ENCODE measurements at places on chromosomes 2 and 18.

- no peak for DNase-seq
Measured at GRCh38 chr18:35029770-35030169, 11.4 kb upstream of the MAPRE2 start.

DNA sequence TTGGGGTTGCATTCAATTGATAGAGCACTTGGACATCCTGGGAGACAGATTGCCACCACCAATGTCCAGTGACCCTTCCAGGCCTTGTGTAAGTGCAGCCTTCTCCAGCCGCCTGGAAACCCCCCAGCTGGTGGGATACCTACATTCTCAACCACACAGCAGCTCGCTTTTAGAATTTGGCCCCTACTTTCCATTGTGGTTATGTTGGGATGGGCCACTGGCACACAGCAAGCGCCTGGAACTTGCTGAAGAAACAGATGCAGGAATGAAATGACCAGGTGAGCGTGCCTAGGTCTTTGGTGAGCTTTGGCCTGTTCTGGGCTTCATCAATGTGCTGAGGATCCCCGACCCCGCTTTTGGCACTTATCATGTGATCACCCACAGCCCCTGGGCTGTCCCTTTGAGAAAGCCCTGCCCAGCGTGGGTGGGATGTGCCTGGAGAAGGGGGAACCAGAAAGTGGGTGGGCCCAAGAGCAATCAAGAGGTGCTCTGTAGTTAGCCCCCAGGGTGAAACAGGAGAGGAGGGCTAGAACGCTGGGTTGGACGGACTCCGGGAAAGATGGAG is 16.0 kb upstream of the NTSR2 start:
- no peak for DNase-seq

GRCh38 chr2:40470822-40471813 is 19.2 kb upstream of the SLC8A1 start:
- no peak for DNase-seq

- DNase-seq, result no peak
Measured at GRCh38 chr2:100031604-100032003, 110.8 kb downstream of the AFF3 start.

DNA sequence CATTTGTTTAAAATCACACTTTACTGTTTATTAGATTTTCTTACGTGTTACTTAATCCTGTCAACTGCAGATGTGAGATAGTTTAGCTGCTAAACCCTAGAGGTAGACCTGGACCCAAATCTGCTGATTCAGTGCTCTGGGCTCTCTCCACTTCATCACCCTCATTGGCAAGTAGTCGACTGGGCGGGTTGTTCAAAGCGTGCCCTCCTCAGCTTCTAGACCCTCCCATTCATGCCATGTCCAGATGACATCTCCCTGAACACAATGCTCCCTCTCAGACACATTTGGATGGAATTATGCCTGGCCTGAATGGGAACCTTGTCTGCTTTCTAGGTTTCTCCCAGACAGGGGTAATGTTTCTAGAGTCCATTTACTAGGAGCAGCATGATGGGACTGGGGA is 43.7 kb downstream of the RPIA start:
- no peak for DNase-seq

- no peak for DNase-seq
Measured at GRCh38 chr2:130796290-130796689, 40.4 kb upstream of the ARHGEF4 start.

GRCh38 chr18:76504749-76505148 is 9.7 kb upstream of the ZNF516 start:
- no peak for DNase-seq

All from stimulated activated CD4-positive, alpha-beta T cell treated with anti-CD3 and anti-CD28 coated beads, TNF-alpha, amount 100 ng/mL, for 48 hours (primary cell).